Stimulated activated CD4-positive, alpha-beta T cell treated with anti-CD3 and anti-CD28 coated beads, Interleukin-1b, Interleukin-23, amount 100 ng/mL, for 1 hour (primary cell): ENCODE measurements at places on chromosomes 3 and 15.

DNA sequence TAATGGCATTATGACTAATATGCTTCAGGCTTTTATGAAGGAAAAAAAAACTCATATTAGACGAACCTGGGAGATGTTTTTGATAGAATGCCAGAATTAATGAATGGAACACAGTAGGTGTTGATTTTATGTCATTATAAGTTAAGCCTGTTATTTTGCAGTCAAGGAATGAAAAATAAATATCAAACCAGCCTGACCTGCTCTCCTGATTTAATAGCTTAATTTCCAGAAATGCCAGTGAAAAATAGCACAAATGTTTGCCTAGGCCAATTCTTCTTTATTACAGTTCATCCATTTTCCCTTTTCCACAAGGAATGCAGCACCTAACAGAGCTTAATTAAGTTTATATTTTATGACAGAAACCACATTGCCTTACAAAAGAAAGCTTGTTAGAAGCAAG is 292.0 kb downstream of the TBL1XR1 start:
- no peak for DNase-seq

GRCh38 chr3:150527464-150528255 is 18.6 kb downstream of the SERP1 start:
- no peak for DNase-seq

DNA sequence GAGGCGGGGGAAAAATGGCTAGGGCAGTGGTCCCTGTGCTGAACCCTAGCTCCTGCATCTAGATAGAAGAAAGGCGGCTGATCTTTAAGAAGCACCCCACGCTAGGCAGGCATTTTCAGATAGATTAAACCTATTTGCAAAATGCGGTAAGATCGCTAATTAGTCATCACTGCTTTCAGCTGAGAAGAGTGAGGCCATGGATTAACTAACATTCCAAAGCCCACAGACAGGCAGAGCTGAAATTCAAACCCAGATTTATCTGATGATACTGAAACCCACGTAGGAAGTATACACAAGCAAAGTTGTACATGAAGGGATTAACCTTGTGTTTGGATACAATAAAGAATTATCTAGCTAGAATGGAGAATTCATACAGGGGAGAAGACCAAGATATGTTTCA is 4.8 kb downstream of the ADPGK start:
- no peak for DNase-seq

GRCh38 chr15:41975669-41976068 is 3.3 kb upstream of the EHD4 start:
- no peak for DNase-seq

DNA sequence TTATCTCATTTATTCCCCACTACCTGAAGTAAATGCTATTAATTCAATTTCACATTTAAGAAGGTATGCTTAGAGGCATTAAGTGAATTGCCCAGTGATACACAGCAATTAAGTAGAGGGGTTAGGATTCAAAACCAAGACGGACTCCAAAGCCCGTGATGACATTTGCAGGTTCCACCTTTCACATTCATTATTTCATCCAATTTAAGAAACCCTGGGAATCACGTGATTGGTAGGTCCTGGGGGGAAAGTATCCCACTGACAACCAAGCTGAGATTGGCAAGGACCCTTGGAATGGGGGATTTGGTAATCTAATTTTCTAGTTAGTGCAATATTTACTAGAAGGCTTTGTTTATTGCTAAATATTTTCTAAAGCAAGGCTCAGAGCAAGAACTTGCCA is 1.8 kb downstream of the POMGNT2 start:
- DNase-seq, result no peak

DNA sequence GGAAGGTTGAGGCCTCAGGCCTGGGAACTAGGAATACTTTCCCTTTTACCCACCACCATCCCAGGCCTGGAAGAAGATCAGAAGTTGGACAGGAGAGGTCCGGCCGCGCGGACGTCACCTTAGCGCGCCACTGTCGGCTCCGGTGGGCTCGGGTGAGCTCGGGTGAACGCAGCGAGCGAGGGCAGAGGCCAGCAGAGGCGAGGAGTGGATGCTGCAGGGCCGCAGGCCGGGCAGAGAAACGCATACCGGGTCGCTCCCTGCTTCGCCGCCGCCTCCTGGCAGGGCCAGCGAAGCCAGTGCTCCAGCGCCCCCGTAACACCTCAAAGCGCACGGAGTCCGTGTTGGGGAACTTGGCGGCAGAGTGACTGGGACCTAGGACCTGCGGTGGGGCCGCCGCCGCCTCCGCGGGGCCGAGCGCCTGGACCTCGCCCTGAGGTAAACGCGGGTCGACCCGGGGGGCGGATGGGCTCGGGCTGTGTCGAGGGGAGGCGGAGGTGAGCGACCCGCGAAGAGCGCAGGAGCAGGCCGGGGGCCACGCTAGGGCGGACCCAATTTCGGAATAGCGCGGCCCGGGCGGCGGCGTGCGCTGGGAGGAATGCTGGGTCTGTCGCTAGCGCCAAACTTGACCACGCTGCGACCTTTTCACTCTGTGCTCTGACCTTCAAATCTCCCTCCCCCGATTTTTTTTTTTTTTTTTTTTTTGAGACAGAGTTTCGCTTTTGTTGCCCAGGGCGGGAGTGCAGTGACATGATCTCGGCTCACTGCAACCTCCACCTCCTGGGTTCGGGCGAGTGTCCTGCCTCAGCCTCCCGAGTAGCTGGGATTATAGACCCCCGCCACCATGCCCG is 1.6 kb downstream of the CYP11A1 start:
- DNase-seq, result no peak

GRCh38 chr15:63212050-63213004 is 22.9 kb downstream of the RAB8B start:
- DNase-seq, result no peak

GRCh38 chr15:62249501-62249900 is 84.4 kb upstream of the C2CD4B start:
- no peak for DNase-seq

GRCh38 chr15:68232937-68233336 is 3.4 kb upstream of the CLN6 start:
- no peak for DNase-seq

GRCh38 chr15:59384507-59384906 is 11.8 kb upstream of the MYO1E start:
- no peak for DNase-seq
